ENCODE measurements at places on chromosomes 4 and X.

DNA sequence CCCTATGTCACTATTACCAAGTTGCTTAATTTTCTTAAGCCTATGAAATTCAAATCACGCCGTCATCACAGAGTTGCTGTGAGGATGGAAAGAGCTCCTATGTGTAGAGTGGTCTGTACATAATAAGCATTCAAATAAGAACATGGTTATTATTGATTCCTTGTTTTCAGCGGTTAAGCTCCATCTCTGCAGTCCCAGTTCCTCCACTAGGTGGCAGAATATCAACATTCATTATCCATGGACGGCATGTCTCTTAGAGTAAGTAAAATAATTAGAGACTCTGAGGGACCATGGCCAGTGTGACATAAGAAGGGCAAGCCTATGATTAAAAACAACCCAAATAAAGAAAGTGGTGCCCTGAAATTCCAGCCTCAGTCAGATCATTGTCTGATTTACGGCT, 132.5 kb upstream of the NHS start:
- peak; percentile 28 for DNase-seq

- no peak for DNase-seq
Observed at GRCh38 chr4:151921386-151921785, 160.6 kb upstream of the GATB start.

DNA sequence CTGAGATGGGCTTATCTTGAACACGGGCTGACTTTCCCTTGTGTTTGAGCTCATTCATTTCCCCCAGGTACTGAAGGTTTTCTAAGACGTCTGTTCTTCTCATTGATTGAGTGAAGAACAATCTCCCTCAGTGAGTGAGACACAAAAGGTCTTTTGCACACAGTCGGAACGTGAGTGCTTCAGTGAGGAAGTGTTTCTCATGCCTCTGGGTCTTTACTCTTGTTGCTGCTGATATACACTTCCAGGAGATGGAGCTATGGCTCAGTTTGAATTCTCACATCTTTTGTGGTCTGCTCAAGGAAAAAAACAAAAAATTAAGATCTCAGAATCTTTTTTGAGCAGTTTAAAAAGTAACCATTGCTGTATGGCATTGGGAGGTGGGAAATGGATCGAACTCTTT, 981.9 kb upstream of the TENM3 start:
- DNase-seq, result no peak

- no peak for DNase-seq
Observed at GRCh38 chr4:43867908-43868307, 580.7 kb downstream of the KCTD8 start.

- DNase-seq, result no peak
Observed at GRCh38 chr4:53043891-53044650, 182.0 kb downstream of the RASL11B start.

GRCh38 chr4:151143811-151144210, 44.4 kb downstream of the RPS3A start:
- no peak for DNase-seq

GRCh38 chr4:5976921-5977320, 41.3 kb downstream of the C4orf50 start:
- DNase-seq, result no peak

- DNase-seq, result no peak
Observed at GRCh38 chr4:32697281-32697814, 1977.2 kb downstream of the PCDH7 start.

DNA sequence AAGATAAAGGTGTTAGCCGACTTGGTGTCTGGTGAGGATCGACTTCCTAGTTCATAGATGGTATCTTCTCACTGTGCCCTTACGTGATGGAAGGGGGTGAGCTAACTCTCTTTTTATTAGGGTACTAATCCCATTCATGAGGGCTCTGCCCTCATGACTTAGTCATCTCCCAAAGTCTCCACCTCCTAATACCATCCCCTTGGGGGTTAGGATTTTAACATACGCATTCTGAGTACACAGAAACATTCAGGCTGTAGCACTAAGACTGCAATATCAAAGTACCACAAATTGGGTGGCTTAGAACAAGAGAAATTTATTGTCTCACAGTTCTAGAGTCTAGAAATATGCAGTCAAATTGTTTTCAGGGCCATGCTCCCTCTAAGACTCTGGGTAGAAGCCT, 58.0 kb upstream of the IL13RA1 start:
- no peak for DNase-seq

GRCh38 chrX:68648960-68649359, 1.5 kb downstream of the STARD8 start:
- DNase-seq, result no peak

GRCh38 chr4:111066887-111067286, 444.0 kb upstream of the PITX2 start:
- DNase-seq, result no peak

GRCh38 chr4:33134366-33134765, 2414.2 kb downstream of the PCDH7 start:
- no peak for DNase-seq

DNA sequence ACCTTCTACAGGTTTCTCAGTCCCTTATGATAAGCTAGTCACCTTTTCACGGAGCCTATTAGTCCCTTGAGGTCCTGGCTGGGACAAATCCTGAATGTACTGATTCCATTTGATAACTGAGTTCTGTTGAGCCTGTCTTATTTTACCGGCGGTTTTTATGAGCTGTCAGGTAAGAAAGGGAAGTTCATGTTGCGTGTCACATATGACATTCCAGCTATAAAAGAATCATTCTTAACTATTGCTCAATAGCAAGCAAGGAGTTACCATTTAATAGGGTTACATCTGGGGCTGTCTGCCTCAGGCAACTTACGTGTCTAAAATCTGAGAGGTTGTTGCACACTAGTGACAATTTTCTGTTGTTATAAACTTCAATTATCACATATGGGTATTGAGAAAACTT, 394.6 kb downstream of the TECRL start:
- no peak for DNase-seq

DNA sequence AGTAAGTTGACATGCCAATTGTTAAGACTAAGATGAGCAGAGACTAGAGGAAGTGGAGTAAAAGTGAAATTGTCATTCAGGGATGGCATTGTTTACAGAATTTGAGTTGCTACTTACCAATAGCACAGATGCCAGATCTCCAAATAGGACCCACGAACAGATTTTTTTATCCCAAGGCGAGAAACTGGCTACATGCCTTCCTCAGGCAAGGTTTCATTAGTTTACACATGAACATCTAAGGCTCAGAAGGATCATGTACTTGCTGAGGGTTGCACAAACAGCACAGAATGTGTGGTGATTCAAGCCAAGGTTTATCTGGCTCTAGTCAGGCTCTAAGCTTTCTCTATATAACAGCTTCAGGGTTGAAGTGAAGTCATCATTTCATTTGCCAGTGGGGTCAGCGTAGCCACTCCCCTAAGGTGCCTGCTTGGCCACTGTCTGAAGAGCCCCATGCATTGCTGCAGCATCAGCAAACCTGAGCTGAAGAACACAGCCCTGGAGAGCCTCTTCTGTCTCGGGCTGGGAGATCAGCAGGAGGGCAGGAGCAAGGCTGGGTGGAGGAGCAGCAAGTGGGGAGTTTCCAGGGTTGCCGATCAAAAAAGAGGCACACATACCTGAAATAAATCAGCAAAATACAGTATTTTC, 193.0 kb upstream of the LCORL start:
- DNase-seq, result no peak

- DNase-seq, result no peak
Observed at GRCh38 chr4:38679921-38680320, 15.9 kb downstream of the KLF3 start.

DNA sequence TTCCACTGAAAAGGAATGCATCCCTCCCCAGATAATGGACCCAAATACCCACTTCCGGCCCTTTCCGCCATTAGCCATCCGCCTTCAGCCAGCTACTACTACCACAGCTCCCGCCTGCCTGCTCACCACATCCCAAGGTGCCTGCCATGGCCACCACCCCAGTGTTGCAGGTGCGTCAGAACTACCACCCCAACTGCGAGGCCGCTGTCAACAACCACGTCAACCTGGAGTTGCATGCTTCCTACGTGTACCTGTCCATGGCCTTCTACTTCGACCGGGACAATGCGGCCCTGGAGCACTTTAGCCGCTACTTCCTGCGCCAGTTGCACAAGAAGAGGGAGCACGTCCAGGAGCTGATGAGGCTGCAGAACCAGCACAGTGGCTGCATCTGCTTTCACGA, 92.2 kb downstream of the PRRG1 start:
- DNase-seq, result no peak

DNA sequence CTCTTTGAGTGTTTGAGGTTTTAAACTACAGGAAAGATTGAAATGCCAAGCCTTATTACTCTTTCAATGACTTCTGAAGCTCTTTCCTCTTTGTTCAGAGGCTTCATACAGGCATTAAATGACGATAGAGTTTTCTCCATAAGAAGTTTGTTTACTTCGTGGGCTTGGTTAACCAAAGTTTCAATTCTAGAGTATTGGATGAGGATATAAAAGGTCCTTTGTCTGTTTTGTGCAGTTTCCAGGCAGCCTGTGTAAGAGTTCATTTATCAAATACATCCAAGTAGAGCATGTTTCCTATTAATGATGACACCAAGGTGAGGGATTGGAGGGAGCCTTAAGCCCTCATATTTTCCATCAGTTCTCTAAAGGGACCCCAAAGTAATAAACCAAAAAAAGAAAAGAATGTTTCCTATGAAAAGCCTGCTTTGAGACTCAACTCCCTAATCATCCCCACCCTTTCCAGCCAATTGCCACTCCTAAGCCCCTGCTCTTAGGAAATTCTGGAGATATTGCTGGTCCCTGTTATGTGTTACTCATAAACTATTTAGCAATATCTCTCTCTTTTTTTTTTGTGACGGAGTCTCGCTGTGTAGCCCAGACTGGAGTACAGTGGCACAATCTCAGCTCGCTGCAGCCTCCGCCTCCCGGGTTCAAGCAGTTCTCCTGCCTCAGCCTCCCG, 106.2 kb upstream of the IL13RA1 start:
- no peak for DNase-seq

DNA sequence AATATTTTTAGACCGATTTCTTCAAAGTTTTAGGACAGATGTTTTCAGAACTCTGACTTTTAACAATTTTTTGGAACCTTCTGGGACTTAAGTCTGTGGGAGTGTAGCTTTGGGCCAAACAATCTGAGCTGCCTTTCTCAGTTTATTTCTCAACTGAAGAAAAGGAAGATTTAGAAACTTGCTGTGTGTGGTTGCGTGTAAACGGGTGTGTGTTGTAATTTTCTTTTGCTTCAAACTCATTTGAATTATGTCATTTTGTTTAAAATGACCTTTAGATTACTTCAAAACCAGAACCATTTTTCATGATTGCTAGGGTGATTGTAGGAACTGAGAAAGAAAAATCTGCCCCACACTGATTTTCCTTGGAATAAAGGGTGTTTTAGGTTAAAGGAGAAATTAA, 577.7 kb upstream of the GALNTL6 start:
- DNase-seq, result no peak

DNA sequence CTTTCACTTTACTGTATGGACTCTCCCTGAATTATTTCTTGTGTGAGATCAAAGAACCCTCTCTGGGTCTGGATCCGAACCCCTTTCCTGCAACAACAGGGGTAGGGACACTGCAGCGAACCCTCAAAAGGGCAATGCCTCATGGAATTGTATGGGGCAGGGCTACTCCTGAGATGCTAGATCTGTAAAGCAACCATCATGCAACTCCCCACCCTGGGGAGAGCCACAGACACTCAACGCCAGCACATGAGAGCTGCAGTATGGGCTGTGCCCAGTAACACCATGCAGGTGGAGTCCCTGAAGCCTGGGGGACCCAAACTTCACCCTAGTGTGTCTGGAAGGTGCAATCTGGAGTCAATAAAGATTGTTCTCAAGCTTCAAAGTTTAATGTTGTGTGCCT, 304.7 kb downstream of the DCHS2 start:
- DNase-seq, result no peak

DNA sequence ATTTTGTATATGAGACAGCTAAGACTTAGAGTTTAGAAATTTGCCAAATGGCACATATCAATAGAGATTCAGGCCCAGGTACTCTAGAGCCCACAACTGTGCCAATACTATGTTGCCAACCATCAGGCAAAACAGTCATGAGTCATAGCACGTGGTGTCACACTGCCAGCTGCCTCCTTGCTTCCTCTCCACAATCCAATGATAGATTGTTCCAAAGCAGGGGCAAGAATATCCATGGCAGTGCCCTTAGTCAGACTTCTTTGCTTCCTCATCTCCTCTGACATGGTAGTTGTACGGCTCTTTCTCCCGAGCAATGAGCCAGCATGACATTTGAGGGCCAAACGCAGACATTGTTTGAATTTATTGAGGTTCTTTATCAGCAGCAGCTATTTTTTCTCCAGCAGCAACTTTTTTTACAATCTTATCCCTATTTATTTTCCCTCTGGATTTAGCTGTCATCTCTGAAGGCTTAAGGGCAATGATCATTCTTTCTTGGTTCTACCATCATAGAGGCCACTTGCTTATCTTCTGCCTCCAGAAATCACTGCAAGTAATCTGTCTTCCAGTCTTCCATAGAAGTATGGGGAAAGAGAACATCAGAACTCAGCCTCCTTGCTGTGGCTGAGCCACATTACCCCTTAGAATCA, 169.7 kb downstream of the COL4A6 start:
- DNase-seq, result no peak

GRCh38 chr4:184100297-184100885, 117.3 kb downstream of the ENPP6 start:
- DNase-seq, result no peak

GRCh38 chr4:85522836-85523235, 47.9 kb downstream of the ARHGAP24 start:
- DNase-seq, result no peak

GRCh38 chrX:30787012-30787411, 102.0 kb downstream of the TAB3 start:
- no peak for DNase-seq

- DNase-seq, result no peak
Observed at GRCh38 chr4:152321923-152322322, 214.0 kb downstream of the FBXW7 start.

GRCh38 chr4:71498002-71498401, 159.2 kb downstream of the SLC4A4 start:
- DNase-seq, result no peak

DNA sequence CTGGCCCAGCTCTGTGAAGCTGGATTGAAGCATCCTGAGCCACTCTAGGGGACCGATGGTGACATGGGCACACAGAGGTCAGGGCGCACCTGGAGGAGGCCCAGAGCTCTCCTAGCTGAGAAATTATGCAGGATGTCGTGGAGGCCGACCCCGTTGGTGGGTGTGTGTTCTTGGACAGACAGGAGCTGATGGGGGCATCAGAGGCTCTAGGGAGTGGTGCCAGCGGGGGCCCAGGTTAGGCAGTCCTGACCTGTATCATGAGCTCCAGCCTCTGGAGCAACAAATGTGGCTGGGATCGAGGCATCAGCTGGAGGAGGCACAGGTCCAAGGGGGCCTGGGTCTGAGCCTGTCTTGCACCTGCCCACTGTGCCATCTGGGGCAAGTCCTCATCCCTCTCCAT, 124.6 kb upstream of the PSAPL1 start:
- DNase-seq, result no peak

DNA sequence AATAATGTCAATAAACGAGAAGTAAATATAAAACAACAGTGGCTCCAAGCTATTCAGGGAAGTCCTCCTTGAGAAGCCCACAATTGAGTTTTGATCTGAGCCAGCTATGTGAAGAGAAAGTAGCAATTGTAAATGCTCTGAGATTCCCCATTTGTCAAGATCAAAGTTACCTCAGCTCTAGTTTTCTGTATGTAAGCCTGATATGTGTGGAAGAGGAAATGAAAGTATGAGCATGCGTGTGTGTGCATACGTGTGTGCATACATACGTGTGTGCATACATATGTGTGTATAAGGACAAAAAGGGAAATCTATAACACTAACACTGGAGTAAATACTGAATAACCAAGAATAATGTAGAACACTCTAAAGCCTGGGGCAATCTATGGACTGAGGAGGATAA, 130.3 kb downstream of the SCFD2 start:
- no peak for DNase-seq
